Stimulated activated CD8-positive, alpha-beta memory T cell treated with anti-CD3 and anti-CD28 coated beads, Interleukin-2, amount 100 ng/mL, for 1 hour (primary cell): ENCODE measurements at places on chromosomes 7 and 10.

DNA sequence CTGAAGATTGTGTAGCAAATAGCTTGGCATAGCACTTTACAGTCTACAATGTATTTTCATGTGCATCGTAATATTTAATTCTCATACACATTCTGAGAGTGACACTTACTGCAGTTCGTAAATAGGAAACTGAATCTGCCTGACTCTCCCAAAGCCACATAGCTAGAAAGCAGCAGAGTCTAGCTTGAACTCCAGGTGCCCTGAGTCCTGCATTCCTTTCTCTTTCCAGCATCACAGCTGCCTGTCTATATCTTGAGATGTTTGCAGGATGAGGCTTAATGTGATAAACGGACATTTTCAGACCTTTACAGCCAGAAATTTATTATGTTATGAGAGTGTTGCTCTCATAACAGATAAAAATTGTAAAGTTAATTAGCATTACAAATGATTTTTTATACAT lies 132.9 kb upstream of the PLXDC2 start:
- DNase-seq: no peak

DNA sequence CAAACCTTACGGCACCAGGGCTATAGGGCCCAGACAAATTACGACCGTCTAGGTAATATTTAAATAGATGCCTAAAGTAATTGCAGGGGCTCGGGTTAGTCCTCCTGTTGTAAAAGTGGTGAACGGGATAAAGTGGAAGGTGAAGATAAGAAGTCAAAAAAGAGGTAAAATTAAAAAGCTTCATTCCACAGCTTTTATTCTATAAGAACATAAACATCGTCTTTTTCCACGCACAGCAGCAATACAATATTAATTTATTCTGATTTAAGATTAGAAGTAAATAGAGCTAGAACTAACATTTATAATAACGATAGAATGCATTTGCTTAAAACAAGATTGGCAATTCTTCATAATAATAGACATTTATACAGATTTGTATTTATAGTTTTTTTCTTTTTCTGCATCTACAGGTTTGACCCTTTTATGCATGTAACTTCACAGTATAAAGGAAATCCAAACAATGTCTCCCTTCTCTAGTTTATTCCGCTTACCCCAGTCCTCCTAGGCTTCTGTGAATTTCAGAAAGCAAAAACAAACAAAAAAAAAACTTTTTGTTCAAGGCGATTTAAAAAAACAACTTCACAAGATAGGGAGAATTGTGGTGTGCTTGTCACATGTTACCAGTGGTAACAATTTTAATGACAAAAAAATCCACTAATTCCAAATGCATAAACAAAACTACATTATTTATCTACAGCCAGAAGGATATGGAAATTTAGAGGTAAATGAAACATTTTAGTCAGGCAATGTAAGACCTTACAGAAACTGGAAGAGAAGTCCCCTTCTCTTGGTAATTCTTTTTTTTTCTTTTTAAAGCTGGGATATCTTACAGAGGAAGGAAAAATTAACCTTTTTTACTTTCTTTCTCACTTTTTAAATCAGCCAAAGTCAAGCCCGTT lies 3.4 kb downstream of the HOXA10 start:
- DNase-seq: no peak

- no peak for DNase-seq
These were observed 2.0 kb upstream of the TNS3 start for GRCh38 chr7:47583739-47584535.

DNA sequence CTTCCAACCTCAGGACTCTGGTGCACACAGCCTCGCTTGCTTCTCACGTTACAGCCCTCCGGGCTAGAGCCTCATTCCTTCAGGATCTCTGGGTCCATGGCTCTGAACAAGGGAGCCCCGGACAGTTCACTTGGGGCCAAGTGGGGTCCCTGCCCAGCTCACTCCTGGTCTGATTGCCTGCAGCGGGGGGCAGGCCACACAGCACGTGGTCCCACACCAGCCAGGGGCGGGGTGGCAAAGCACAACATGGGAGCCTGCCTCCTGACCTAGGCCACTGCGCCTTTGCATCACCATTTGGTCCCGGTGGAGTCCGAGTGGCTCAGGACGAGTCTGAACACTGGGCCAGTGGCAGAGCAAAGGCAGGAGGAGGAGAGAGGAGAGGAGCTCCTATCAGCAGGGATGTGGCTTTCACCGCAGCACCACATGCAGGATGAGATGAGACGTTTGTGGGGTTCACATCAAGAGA lies 13.4 kb upstream of the CRYGN start:
- DNase-seq: no peak

DNA sequence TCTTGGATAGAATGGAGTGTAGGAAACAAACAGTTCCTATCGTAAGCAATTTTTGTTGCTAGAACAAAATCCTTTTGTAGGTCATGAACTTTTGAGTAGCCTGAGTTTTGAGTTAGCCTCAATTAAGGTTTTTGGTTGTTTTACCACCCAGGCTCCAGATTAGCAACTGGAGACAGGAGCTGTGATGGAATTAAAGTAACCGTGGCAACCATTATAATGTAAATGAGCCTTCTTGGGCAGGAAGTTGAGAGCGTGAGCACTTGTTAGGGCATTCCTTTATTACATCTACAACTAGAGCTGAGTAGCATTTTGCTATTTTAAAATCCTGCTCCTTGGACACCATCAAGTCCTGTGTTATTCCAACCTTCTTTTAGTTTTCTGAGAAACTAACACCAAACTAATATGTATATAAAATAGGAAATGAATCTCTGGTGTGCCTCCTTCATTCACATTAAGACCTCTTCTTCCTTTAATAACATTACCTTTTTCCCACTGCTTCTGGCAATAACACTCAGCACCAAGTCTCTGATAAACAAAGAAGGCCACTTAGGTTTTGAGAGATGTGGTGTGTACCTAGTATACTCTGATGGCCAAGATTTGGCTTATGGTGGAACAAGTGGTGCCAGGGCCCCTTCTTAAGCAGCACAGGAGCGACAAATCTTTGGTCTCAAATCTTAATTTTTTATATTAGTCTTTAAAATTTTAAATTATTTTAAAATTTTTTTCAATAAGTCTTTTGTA lies 34.0 kb downstream of the AHCYL2 start:
- DNase-seq: no peak
